ENCODE measurements at places on chromosomes 1 and 21.

DNA sequence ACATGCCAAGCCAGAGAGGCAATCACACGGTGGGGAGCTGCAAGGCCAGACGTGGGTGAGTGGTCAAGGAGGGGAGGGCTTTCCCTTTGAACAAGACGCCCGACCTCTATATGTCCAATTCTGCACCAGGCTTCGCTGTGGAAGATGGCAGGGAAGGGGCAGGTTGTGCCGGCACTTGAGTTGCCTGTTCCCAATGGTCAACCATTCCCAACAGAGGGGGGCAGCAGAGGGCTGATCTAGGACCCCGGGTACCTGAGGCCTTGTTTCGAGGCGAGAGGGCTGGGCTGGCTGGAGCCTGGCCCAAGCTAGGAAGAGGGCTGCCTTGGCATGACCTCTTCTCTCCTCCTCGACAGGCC lies 64.9 kb downstream of the TMEM53 start:
- no peak for DNase-seq

DNA sequence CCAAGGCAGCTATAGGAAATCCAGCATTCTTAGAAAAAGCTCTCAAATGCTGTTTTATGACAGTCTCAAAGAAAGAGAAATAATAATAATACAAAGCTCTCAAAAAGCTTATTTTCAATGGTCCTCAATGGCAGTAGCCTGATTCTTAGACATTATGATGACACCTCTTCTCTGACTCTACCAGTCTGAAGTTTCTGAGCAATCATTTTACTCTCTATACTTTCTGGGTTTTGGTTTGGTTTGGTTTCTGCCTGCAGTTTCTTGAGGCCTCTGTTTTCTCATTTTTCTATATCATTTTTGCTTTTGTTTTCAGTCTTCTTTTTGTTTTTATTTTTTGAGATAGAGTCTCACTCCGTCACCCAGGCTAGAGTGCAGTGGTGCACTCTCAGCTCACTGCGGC lies 50.2 kb upstream of the TBX15 start:
- no peak for DNase-seq

DNA sequence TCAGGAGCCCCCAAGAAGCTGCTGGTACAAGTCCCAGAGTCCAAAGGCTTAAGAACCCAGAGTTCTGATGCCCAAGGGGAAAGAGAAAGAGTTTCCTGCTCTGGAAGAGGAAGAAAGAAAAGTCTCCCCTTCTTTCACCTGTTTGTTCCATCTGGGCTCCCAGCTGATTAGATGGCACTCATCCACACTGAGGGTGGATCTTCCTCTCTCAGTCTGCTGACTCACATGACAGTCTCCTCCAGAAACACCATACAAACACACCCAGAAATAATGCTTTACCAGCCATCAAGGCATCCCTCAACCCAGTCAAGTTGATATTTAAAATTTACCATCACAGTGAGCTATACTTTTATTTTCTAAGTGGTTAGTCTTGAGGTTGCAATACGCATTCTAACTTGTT lies 257.9 kb downstream of the PAPPA2 start:
- DNase-seq, result no peak

GRCh38 chr21:45403825-45404729 lies 888 bp upstream of the COL18A1 start:
- no peak for DNase-seq

DNA sequence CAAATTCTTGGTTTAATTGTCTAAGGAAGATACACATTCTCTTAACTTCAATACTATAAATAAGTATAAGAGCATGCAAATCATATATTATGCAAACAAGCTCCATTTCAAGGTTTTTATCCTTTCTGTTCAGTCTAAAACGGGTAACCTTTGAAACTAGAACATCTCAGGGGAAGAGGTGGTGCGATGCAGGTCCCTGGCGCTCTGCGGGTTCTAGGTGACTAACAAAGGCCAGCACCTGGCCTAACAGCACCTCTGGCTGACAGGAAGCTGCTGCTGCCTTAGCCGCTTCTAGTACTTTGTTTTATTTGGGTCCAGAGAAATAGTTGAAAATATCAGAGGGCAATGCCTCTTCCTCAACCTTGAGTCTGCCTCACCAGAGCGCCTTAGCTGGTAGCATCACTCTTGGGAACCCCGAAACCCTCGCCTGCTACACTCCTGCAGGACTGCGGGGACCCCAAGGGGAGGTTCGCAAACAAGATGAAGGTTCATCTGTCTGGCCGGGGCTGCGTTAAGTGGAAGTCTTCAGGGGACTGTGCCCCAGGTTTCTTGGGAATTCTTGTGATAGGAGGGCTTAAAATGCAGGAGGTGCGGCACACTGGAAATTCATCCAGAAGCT lies 45.5 kb downstream of the PRDM15 start:
- DNase-seq, result peak; percentile 84

DNA sequence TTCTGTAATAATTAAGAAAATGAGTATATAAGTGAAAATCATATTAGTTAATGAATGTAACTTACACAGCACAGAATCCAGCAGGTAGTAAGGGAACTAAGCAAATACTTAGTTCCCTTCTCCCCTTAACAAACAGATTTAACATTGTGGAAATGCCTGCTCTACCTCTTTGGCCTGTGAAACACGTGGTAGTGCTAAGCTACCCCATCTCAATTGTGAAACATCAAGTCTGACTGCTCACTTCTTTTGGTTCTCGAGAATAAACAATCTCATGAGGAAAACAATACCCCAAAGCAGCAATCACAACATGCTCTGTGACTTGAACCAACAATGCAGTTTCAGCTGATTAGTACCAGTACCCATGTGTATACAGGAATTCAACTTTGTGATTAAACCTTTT lies 4.7 kb downstream of the MYSM1 start:
- DNase-seq, result no peak

GRCh38 chr1:245173446-245174211 lies 18.8 kb downstream of the KIF26B start:
- DNase-seq, result no peak

- no peak for DNase-seq
Measured at GRCh38 chr1:231424950-231425805, 3.1 kb upstream of the EGLN1 start.

- DNase-seq, result no peak
Measured at GRCh38 chr1:239757716-239758115, 334.0 kb upstream of the FMN2 start.

DNA sequence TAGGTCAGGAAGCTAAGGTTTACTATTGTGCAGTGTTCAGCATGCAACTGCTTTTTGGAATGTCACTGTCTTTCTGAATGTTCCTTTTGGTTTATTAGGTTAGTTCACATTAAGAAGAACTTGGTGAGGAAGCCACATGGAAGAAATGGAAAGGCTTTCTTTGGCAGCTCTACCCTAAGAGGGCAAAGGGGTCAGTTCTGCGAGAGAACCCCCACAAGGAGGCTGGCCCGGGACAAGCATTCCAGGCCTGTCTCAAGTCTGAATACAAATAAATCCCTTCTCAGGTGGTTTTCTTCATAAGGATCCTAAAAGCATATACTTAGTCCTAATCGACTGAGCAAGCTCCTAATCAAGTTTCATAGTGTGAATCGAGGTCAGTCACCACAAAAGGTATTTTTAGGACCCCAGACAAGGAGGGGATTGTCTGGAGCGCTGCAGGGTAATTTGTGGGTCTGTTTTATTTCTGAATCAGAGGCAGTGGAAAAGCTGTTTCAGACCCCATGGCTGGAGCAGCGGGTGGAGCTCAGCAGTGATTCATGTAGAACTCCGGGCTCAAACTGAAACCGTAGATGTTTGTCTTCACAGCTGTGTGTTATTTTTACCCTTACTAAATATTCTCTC lies 63.3 kb downstream of the ERG start:
- DNase-seq, result no peak

DNA sequence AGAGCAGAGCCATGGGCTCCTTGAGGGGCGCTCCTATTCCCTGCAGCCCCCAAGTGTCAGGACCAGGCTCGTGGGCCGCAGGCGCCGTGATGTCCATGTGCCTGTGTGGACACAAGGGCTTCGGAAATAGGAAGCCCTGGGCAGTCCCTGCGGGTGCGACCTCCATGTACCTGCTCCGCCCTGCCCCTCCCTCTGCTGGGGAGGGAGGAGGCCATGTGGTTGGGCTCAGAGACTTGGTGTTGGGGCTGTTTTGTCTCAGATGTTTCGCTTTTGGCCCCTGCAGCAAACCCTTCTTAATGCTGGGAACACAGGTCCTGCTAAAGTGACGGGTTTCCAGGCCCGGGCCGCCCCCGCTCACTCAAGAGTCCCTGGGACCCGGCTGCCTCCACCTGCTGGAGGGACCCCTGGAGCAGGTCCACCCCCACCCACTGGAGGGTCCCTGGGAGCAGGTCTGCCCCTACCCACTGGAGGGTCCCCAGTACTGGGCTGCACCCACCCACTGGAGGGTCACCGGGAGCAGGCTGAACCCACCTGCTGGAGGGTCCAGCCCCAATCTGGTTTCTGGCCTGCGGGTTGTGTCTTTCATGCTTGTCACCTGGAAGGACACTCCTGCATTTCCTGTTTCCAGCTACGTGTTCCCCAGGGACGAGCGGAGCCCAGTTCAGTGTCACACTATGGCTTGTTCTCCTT lies 156.5 kb downstream of the PEX14 start:
- no peak for DNase-seq

- no peak for DNase-seq
Measured at GRCh38 chr1:59368008-59368670, 71.2 kb downstream of the FGGY start.

DNA sequence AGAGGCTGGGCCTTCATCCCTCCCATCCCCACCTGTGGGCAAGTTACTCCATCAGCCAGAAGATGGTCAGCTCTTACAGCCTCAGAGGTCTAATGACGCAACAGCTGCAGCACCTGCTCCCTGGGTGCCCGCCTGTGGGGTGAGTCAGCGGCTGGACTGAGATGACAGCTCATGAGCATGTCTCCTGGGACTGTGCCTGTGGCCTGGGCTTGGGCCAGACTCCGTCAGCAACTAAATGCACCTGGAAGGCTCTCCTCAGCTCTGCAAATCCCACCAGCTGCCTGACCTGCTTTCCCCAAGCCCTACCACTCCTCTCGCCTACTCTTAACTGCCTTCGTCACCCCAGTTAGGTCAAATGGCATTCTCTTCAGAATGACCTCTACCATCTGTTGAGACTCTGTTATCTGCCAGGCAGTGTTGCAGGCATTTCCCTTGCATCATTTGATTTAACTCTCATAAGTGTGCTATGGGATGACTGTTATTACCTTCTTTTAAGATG lies 47.7 kb downstream of the ETS2 start:
- DNase-seq, result no peak

DNA sequence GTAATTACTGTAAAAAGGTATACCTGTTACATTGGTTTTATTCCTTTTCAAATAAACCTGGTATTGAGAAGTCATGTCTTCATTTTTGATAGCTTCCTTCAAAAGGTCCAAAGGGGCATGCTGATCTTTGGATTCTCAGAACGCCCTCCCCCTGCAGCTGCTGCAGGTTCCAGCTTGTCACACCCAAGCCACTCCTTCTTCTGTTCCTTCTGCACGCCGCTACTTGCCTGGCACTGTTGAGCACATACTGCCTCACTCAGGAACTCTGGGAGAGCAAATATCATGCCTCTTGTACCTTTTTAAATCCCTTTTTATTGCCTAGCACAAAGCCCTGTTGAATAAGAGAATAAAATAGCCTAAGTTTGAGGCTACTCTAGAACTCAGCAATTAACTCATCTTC lies 136.9 kb downstream of the BARHL2 start:
- DNase-seq, result no peak

DNA sequence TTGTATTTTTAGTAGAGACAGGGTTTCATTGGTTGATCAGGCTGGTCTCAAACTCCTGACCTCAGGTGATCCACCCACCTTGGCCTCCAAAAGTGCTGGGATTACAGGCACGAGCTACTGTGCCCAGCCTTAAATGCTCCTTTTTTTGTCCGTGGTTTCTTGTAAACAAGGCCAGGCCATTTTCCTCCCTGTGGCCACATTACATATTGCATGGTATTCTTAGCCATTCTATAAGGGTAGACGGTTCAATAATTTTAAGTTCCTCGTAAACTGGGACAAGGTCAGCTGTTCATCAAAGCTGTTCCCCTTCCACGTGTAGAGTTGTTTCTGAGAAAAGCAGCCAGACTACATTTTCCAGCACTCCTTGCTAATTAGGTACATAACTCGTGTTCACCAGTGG lies 10.3 kb upstream of the LUZP1 start:
- no peak for DNase-seq

DNA sequence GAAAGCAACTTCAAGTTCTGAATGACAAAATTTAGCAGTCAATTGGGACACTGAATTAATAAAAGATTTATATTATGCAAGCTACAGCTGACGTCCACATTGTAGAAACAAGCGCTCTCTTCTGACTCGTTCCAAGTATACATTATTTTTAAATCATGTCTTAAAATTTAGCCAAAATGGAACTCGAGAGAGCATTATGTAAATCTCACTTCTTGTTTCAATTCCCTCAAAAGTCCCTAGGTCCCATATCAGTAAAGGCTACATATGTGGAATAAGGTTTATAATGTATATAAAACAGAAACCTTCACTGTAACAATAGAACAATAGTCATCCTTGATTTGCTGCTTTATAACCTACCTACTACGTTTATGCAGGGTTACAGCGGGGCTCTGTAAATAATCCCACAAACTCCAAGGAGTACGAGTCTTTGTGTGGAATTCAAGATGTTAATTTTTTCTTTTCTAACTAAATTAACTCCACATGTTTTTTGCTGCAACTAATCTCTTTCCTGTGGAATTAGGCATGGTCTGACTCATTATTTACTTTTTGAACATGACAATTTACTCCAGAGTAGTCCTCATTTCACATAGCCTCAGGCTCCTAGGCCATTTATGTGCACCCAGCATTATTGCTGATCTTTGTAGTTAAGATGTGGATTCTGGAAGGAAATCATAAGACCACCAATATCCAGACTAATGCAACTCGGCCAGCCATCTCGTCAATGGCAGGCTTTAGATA lies 785.1 kb downstream of the LTN1 start:
- DNase-seq, result no peak

- no peak for DNase-seq
Measured at GRCh38 chr1:157314408-157314807, 176.2 kb upstream of the ETV3 start.

DNA sequence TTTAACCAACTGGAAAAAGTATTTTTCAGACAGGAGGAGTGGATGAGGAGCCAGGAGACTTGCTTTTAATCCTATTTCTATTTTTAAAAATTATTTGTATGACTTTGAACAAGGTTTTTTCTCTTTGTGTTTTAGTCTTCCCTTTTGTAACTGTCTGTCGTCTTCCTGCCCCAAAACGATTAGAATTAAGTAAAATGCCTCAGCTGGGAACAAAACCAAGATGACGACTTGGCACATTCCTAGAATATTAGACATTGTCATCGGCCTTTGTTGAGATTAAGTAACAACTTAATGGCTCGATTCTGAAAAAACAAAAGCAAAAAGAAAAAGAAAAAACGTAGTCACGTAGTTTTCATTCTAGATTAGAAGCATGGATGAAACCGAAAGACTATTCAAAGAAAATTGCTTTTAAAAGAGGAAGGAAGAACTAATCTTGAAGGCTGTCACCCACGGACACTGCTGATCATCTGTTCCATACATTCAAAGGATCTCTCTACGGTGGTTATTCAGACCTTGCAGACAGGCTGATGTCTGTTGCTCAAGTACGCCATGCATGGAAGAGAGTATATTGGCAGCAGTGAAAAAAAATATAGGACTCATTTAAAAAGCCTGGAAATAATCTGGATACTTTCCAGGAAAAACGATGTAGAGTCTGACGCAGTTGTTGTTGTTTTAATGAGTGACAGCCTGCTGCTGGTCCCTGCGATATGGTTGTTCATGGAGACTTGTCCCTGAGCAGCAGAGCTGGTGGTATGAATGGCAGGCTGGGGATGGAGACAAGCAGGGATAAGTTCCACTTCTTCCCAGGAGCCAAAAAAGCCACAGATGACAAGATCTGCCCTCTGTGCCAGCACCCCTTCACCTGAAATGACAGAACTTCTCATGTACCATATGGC lies 16.8 kb downstream of the GNG4 start:
- DNase-seq, result no peak

- peak; percentile 37 for DNase-seq
Measured at GRCh38 chr1:175673371-175674150, 69.8 kb downstream of the TNR start.

Data from GM12864 (cell line).